Epithelial cell of alveolus of lung (primary cell): ENCODE measurements at places on chromosomes 1 and 21. TPM values are rescaled to one million over a fixed set of nuclear protein-coding genes. Genes with fewer than 3 reads are reported as not detected.

The CD1D gene
- total RNA-seq = 7.8 and 17.6 TPM in 2 replicates

The FTCD gene
- not detected in 2 replicates for total RNA-seq

The AZIN2 gene
- total RNA-seq = 2.6 and 6.6 TPM in 2 replicates

The PGLYRP4 gene
- not detected in 2 replicates for total RNA-seq

The LTN1 gene
- total RNA-seq = 15.5 and 16.0 TPM in 2 replicates

The C1QC gene
- not detected in 2 replicates for total RNA-seq

The AMIGO1 gene
- 0.78 and 2.0 TPM in 2 replicates for total RNA-seq

The CFAP141 gene
- total RNA-seq = not detected in 2 replicates

The SEMA6C gene
- total RNA-seq = 1.7 and 5.5 TPM in 2 replicates

The KRTAP13-2 gene
- not detected in 2 replicates for total RNA-seq

The RAD54L gene
- 2.9 and 12.0 TPM in 2 replicates for total RNA-seq

The CLIC6 gene
- total RNA-seq = 0.24 and 0.26 TPM in 2 replicates

The LRRIQ3 gene
- 0.56 and 0.91 TPM in 2 replicates for total RNA-seq

The LENEP gene
- total RNA-seq = not detected in 2 replicates

The TGFB2 gene
- 5.0 and 27.2 TPM in 2 replicates for total RNA-seq

The TAS1R3 gene
- total RNA-seq = under 0.01 and 0.26 TPM in 2 replicates

The PTPN22 gene
- total RNA-seq = 0.16 and 1.3 TPM in 2 replicates

The RAB13 gene
- total RNA-seq = 52.4 and 103 TPM in 2 replicates

The FCAMR gene
- total RNA-seq = not detected in 2 replicates

The ZSWIM5 gene
- 0.08 and 0.65 TPM in 2 replicates for total RNA-seq

The PRR9 gene
- total RNA-seq = not detected in 2 replicates

The IGSF8 gene
- 12.7 and 22.9 TPM in 2 replicates for total RNA-seq

The CYP4B1 gene
- not detected in 2 replicates for total RNA-seq

The PROX1 gene
- under 0.01 and 0.32 TPM in 2 replicates for total RNA-seq

The MPZ gene
- 1.4 and 2.1 TPM in 2 replicates for total RNA-seq

The DYNLT5 gene
- 0.78 TPM in 1 of 2 replicates, not detected in the other for total RNA-seq

The MSH4 gene
- total RNA-seq = not detected in 2 replicates

The GSTM5 gene
- 4.9 and 14.5 TPM in 2 replicates for total RNA-seq

The TMCC2 gene
- 3.0 and 3.6 TPM in 2 replicates for total RNA-seq

The SMAP2 gene
- total RNA-seq = 21.3 and 22.0 TPM in 2 replicates

The PLA2G4A gene
- total RNA-seq = 5.7 and 5.9 TPM in 2 replicates
